ENCODE measurements at places on chromosomes 5 and 9. TPM values are rescaled to one million over a fixed set of nuclear protein-coding genes. Genes with fewer than 3 reads are reported as not detected.

DNA sequence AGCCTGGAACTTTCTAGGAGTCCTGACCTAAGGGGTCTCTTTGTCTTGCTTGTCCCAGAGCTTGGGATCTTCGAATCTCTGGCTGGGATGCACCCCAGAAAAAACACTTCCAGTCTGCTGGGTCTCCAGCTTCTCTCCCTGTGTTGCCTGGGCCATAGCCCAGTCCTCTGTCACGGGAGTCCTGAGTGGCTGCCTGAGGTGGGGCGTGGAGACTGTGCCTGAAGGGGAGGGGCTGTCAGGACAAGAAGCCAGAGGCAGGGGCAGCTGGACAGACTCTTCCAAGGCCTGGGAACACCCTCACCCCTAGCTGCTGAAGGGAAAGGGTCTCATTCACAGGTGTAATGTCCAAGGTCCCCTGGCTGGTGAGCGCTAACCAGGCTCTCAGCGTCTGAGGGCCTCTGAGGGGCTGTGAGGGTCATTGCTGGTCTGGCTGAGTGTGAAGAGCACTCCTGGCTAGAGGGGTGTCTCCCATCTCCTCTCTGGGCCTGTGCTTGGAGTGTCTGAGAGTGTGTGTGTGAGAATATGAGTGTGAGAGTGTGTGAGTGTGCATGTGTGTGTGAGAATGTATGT lies 20.4 kb upstream of the COL27A1 start:
- no peak for DNase-seq

The PCDHAC2 gene
- 1.6 TPM for total RNA-seq

DNA sequence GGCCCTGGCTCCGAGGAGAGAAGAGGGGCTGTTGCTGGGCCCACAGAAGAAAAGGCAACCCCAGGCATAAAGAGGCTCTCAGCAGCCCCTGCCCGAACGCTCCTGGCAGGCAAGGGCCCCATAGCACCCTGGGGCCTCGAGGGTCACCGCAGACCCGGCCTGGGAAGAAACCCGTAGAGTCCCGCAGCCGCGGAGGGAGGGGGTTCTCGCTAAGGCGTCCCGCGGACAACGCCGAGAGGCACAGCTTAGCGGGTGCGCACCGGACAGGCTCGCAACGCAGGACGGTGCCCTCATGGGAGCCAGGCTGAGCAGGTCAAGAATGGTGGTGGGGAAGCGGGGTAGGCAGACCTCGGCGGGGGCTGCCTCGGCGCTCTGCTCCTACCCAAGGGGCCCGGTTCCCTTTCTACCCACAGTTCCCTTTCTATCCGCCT lies 6.7 kb downstream of the PITX1 start:
- DNase-seq = no peak

GRCh38 chr5:164203581-164204225 lies 698.3 kb downstream of the MAT2B start:
- DNase-seq = no peak

The GLDC gene
- not detected for total RNA-seq

GRCh38 chr5:108736855-108737254 lies 10.8 kb upstream of the FER start:
- DNase-seq = no peak

DNA sequence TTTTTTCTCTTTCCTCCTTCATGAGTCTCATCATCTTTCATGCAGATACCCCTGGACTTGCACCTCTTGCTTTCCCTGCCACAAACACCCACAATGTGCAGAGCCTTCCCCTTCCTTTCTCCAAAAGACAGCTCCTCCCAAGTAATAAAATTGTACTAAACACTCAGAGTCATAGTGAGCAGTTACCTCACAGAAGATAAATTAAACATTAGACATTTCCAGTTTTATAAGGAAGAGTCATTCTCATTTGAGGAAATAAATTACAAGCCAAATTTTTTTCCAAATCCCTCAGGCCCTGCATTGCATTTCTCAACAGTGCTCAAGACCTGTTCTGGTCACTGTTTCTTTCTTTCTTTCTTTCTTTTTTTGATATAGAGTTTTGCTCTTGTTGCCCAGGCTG lies 131.5 kb downstream of the ATPSCKMT start:
- no peak for DNase-seq

DNA sequence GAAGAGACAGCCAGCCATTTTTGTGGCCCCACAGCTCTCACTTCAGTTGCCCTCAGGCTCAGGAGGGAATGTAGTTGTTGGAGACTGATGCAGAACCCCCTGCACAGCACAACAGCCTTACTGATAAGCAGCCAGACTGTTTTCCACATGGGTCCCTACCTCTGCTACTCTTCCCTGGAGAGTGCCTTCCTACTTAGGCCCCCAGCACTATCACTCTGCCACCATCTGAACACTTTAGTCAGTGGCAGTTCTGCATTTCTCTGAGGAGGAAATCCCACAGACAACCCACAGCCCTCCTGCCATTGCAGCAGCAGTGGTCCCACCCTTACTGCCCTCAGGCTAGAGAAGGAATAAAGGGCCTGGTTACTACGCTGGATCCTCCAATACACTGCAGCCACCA lies 61.8 kb upstream of the PTPRD start:
- no peak for DNase-seq

- DNase-seq = no peak
Measured at GRCh38 chr9:121826711-121827110, 175.3 kb downstream of the DAB2IP start.

The GLRX gene
- 17.6 TPM for total RNA-seq

The PCDHB5 gene
- total RNA-seq = 10.6 TPM

DNA sequence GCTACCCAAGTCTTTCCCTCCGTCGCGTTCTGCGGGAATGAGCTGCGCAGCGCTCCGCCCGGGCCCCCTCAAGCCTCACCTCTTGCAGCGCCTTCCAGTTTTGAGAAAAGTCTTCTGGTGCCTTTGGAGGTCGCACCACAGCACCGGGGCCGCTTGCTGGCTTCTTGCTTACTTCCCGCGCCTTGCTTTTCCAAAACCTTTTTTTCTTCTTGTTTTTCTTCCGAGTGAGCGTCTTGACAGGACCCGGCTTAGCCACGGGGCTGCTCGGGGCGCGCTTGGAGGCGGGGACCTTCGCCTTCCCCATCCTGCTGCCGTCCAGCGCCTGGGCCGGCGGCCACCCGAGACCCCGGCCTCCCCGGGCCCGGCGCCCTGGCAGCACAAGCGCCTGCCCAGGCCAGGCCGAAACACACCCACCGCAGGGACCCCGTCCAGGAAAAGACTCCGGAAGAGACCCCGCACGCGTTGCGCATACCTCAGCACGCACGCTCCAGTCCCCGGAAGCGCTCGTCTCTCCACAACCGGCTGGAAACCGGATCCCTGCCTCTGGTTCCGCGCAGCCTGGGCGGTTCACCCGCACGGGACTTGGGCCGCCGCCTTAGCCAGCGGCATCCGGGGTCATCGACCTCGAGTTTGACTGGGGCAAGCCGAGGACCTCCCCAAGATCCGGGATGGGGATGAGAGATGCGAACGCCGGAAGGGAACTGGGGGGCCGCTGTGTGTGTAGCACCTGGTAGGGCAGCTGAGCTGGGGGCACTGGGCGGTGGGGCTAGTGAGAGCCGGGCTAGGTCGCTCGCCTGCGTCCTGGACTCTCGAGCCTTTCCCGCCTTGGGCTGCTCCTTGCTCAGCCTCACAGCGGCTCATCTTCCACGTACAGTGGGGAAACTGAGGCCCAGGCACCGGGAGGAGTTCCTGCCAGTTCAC lies at the start of gene REXO4:
REXO4 (minus strand) TSS at position 470 of the 921 bp plus-strand sequence; CDS start at position 304, 166 bp downstream.
- DNase-seq = peak; percentile 77

DNA sequence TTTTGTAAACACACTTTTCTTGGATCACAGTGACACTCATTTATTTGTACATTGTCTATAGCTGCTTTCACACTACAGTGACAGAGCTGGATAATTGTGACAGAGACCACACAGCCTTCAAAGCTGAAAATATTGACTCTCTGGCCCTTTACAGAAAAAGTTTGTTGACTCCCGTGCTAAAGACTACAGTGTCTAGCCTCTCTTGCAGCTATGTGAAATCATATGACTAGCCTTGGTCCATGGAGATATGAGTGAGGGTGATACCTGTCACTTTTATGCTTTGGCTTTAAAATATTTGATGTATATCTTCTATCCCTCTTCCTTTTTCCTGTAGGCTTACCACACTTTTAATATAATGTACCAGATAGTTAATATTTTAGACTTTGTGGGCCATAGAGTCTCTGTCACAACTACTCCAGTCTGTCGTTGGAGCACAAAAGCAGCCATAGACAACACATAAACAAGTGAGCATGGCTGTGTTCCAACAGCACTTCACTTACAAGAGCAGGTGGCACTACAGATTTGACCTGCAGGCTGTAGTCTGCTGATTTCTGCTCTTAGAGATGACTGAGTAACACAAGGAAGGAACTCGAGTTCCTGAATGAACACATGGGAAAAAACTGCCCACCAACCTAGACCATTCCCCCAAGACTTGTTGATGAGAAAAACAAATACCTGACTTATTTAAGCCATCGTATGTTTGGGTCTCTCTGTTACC lies 73.5 kb upstream of the ANKRD55 start:
- DNase-seq = no peak

GRCh38 chr5:33336891-33337636 lies 103.7 kb upstream of the TARS1 start:
- no peak for DNase-seq

The TRIM36 gene
- total RNA-seq = 3.0 TPM

The DAB2 gene
- 33.9 TPM for total RNA-seq

The OBP2B gene
- not detected for total RNA-seq

DNA sequence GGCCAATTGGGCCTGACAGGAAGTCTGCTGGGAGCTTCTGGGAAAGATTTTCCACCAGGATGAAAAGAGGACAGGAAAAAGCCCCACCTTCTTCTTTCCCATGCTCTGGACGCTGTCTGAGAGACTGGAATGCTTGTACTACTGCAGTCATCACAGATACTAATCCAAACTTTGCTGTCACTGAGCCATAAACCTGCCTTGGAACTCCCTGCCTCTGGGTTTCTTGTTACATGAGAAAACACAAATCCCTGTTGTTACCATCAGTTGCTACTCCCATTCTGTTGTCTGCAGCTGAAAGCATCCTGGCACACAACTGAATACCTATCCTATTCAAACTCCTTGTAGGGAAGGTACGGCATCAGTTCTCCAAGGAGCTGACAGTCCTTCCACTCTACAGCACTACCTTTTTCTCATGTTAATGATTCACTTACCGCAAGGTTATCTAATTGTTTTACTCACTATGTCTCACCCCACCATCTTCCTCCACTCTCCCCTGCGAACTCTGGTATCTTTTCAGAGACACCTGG lies 167.5 kb downstream of the CDK5RAP2 start:
- DNase-seq = no peak

The OTP gene
- total RNA-seq = not detected
